ENCODE measurements at places on chromosomes 3 and 15.

DNA sequence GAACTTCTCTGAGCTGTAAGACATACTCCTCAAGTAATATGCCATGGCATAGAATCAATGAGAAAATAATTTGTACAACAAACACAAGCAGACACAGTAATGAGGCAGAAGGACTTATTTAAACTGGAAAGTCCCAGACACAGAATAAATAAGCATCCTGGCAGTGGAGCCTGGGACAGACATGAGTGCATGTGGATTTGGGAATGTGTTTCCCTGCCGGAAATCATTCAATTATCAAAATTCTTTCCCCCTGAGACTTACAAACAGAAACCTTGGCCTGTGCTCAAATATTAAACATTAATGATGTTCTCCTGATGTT, 520.1 kb downstream of the ROBO1 start:
- no peak for DNase-seq

- no peak for DNase-seq
Measured at GRCh38 chr3:194348354-194348753, 2.8 kb downstream of the CPN2 start.

GRCh38 chr3:140347151-140347550, 330.7 kb upstream of the TRIM42 start:
- no peak for DNase-seq

GRCh38 chr15:94265009-94265408, 33.6 kb downstream of the MCTP2 start:
- no peak for DNase-seq

DNA sequence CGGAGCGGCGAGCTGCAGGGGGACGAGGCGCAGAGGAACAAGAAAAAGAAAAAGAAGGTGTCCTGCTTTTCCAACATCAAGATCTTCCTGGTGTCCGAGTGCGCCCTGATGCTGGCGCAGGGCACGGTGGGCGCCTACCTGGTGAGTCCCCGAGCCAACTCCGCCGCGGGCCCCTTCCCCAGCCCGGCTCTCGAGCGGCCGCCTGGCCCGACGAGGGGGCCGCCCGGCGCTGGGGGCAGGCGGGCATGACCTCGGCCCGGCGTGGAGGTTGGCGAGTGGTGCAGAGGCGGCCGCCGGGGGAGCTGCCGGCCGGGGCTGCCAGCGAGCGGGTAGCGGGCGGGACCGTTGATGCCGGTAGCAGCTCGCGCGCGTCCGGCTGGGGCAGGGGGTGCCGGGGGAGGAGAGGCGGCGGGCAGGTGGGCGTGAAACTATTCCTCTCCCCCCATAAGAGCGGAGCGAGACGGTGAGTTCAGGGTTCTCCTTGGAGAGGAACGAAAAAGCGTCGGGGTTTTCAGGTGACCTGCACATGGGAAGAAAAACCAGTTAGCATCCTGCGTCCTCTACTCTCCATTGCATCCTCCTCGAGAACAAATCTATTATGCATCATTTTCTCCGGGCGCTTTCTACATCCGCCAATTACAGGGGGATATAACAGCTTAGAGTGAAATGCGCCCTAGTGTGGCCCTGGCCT, 585 bp downstream of the SLCO3A1 start:
- no peak for DNase-seq

DNA sequence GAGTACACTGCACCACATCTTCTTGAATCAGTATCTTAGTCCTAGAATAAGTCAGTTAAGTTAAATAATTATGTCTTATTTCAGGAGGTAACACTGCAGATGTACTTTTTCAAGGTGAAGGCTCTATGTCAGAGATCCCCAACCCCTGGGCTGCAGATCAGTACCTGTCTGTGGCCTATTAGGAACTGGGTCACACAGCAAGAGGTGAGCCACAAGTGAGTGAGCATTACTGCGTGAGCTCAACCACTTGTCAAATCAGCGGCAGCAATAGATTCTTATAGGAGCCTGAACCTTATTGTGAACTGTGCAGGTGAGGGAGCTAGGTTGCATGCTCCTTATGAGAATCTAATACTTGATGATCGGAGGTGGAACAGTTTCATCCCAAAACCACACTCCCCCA, 851.9 kb upstream of the ALCAM start:
- no peak for DNase-seq

GRCh38 chr3:194261581-194262063, 89.5 kb downstream of the CPN2 start:
- no peak for DNase-seq

DNA sequence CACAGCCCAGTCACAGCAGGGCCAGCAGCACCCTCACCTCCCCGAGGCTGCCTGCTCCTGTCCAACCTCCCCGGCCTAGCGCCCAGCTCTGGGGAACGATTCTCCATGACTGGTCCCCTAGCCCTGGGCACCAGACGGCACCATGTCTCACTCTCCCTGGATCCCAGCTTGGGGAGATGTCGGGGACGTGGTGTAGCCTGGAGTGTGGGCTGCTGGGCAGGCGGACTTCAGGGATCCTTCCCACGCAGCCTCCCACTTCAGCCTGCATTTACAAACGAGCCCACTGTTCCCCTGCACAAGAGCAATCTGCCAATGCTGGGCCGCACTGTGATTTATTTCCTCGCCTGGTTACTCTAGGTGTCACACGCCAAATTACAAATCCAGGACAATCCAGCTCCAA, 31.3 kb downstream of the NUP210 start:
- no peak for DNase-seq

GRCh38 chr3:78875851-78876250, 891.9 kb downstream of the ROBO1 start:
- DNase-seq: no peak

- DNase-seq: no peak
Measured at GRCh38 chr15:45586601-45587094, 531 bp upstream of the BLOC1S6 start.

- no peak for DNase-seq
Measured at GRCh38 chr15:71611553-71612396, 198.6 kb upstream of the NR2E3 start.

DNA sequence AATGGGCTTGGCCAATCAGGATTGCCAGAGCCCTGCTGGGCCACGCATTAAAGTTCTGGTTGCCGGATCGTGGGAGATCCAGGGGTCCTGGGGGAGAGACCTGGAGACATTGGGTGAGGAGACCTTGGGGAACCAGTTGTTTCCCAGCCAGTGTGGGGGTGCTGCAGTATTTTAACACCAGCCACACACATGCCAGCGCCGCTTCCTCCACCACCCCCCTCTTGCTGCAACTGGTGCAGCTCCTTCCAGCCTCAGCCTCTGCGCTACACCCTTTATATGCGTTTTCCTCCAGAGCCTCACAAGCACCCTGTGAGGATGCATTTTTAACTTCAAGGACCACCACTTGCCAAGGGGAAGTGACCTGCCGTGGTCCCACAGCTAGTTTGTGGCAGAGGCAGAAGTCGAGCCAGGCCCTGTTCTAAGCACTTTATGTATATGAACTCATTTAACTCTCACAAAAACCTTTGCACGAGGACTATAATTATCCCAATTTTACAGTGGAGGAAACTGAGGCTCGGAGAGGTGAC, 29.4 kb upstream of the GRIP2 start:
- no peak for DNase-seq

- DNase-seq: no peak
Measured at GRCh38 chr15:60407415-60407805, 9.6 kb upstream of the ANXA2 start.

- no peak for DNase-seq
Measured at GRCh38 chr3:41053220-41053619, 146.1 kb upstream of the CTNNB1 start.

- DNase-seq: no peak
Measured at GRCh38 chr3:23389686-23390085, 186.6 kb downstream of the UBE2E2 start.

- DNase-seq: no peak
Measured at GRCh38 chr15:82003916-82004315, 41.9 kb downstream of the MEX3B start.

DNA sequence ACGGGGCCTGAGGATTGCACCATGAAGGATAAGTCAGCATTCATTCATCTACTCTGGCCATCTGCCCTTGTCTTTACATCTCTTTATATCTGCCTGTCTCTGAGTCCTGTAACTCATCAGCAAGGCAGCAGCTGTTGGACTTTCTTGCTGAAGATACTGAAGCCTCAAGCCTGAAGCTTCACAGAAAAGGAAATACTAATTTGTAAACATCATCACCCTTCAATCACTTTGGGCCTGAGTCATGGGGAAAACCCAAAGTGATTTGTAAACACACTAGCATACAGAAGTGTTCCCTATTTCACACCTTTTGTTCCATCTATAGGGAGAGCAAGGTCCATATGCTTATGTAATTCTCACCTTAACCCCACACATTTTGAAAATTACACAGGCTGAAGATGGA, 928.2 kb downstream of the EPHA3 start:
- DNase-seq: no peak

- no peak for DNase-seq
Measured at GRCh38 chr3:148992635-148993255, 1.4 kb downstream of the GYG1 start.

DNA sequence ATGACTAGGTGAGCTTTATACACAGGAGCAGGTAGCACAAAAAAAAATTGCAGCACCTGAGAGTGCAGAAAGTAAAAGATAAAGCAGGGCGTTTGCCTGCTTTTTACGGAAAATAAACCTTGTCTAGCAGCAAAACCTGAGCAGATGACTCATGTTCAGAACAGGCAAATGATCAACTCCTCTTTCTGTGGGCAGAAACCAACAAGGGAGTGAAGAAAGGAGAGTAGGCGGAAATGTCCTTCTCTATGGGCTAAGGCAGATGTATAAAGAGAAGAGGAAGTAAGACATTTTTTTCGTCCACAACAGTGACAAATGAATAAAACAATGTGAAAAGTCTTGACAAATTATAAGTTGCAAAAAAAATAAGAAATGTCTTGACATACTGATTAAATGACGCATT, 24.5 kb upstream of the GMNC start:
- DNase-seq: no peak

DNA sequence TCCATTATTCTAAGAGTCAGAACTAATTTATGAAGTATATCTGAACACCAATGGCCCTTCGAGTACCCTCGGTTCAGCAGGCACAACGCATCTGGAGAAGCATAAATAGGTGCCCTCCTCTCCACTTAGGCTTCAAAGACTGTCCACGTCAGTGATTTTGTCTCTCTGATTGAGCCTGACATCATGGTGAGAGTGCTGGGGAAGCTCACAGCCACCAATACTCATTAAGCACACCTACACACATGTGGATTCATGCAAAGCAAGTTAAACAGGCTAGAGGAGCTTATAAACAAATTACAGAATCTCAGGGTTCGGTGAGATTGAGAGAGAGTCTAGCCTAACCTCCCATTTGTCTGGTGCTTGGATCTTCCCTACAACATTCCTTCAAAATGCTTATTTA, 3.6 kb downstream of the CLDN1 start:
- no peak for DNase-seq

- DNase-seq: no peak
Measured at GRCh38 chr15:39586387-39587095, 5.7 kb downstream of the THBS1 start.

DNA sequence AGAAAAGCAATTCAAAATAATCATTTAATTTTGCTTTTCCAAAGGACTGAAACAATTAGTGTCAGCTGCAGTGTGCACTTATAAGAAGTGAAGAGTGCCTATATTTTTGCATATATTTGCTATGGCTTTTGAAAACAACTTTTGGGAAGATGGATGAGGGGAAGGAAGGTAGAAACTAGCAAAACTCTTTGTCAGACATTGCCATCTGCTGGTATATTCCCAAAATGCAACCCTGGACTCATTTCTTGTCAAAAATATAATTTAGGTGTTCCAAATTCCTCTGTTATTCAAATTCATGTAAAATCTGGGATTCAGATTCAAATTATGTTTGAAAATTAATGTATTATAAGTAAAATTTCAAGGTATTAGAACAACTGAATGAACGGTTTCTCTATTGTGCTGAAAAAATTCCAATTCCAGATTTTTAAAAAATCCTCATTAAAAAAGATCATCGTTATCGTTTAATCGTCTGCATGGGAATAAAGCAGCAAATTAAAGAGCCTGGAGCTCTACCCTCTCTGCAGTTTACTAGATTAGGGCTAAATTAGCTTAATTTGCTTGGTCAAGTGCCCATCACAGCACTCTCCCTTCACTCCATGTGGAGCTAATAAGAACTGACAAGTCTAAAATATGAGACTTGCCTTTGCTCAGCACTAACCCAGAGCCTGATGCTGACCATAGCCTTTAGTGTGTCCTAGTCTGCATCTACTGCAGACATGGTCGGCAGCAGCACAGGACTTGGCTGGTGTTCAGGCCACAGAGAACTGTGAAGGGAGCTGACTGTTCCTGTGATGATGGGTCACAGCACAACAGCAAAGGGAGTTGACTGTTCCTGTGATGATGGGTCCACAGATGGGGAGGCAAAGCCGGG, 67.9 kb upstream of the MITF start:
- peak; percentile 6 for DNase-seq

- no peak for DNase-seq
Measured at GRCh38 chr3:186368176-186368575, 6.1 kb upstream of the DGKG start.

DNA sequence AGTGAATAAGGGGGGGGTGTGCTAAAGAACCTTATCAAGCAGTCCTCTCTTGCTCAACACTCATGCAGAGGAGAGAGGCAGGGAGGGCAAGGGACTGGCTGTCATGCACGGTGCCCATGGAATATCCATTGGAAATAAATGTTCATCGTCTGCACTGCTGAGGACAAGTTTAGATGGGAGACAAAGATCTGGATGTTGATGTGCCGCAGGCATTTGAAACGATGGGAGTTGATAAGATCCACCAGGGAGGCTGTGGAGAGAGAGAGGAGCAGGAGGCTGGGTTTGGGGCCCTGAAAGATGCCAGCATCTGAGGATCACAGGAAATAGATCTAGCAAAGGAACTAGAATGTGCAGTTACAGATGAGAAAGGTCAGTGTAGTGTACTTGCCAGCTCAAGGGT, 76.2 kb downstream of the CEP63 start:
- DNase-seq: no peak

- DNase-seq: no peak
Measured at GRCh38 chr3:47024932-47025331, 45.5 kb downstream of the NBEAL2 start.

DNA sequence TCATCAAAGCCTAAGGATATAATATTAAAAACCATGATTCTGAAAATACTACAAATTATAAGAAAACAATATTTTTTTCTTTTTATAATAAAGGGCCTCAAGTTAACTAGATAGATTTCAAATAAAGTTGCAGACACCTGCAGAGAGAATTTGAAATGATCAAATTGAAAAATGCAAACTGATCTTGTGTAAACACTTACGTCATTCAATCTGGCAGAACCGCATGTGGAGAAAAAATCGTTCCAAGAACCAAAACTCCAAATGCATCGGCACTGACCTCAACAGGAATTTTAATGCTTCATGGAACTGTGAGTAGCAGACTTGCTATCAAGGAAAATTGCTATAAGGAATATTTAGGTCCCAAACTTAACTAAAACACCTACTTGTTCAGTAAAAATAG, 17.2 kb downstream of the CPA3 start:
- no peak for DNase-seq

All from hematopoietic multipotent progenitor cell treated with erythropoietin and hydrocortisone succinate and interleukin-3 and kit ligand, for 15 days (in vitro differentiated cells).